ENCODE measurements at places on chromosomes 7 and 10.

DNA sequence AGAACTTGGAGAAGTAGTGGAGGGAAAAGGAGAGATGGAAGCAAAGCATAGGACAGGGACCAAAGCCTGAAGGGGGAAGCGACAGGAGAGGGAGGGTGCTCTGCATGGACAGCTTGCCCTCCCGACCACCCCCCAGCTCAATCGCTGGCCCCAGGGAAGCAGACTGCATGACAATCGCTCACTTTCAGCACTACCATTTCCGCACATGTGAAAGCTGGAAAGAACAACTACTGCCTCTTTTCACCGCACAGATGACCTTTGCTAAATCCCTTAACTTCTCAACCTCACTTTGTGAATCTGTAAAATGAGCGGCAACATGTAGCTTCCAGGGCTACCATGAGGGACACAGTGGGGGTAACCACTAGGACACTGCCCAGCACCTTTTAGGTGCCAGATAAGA lies 17.1 kb downstream of the VOPP1 start:
- no peak for DNase-seq

DNA sequence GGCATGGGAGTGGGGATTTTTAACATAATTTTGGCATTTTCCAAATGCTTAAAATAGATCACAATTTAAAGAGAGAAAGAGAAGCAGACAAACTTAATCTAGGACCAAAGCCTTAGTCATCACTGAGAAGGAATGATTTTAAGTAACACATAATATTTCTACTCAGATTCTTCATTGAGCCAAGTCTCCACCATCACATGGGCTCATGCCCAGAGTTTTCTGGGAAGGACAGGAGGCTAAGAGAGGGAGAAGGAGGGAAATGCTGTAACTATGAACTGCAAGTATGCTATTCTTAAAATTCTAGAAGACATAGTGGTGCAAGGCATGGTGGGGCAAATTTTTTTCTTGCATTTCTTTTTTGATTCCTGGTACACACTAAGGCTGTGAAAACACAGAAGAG lies 23.8 kb upstream of the UBE2D1 start:
- DNase-seq, result no peak

GRCh38 chr10:100984672-100985177 lies 2.6 kb downstream of the MRPL43 start:
- DNase-seq, result no peak

DNA sequence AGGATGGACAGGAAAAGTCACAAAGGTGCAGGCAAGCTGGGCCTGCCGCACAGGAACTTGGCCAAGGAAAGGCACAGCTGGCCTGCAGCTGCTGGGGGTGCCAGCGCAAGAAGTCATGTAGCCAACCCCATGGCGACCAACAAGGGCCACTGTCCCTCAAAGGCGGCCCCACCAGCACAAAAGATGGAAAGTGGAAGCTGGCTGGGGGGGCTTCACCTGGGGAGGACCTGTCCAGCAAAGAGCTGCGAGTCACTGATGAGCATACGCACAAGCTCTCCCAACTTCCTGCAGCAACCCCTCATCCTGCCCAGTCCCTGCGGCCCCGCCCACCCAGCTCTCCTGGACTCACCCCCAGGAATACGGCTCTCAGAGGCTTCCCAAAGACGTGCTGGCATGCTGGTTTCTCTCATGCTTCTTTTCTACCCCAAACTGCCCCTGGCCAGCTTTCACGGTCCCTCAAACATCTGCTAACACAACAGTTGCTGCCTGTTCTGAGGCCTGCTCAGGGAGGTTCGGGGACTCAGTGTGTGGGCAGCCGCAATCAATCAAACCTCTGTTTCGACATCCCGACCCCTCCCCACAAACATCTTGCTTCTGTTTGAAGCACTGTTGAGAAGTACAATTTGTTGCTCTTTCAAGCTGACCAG lies 67.6 kb downstream of the FAM53B start:
- no peak for DNase-seq

GRCh38 chr10:123266971-123267370 lies 112.8 kb downstream of the BUB3 start:
- DNase-seq, result no peak

DNA sequence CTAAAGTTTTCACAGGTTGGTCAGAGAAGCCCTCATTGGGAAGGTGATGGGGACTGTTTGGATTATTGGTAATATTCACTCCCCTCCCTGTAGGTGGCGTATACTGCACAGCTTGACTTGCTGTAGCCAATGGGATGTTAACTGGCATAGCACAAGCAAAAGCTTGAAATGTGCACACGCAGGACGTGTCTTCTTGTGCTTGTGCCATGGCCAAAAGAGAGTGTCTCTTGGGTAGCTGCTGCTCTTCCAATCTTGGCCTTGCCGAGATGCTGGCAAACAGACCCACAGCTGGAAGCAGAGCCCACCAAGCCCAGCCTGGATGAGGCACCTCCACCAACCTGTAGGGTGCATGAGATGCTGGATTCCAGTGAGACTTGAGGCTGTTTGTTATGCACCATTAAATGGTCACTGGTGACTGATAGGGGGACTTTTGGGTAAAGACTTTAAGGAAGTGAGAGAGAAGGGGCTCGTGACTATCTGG lies 266.0 kb downstream of the GRID1 start:
- DNase-seq, result peak; percentile 48

DNA sequence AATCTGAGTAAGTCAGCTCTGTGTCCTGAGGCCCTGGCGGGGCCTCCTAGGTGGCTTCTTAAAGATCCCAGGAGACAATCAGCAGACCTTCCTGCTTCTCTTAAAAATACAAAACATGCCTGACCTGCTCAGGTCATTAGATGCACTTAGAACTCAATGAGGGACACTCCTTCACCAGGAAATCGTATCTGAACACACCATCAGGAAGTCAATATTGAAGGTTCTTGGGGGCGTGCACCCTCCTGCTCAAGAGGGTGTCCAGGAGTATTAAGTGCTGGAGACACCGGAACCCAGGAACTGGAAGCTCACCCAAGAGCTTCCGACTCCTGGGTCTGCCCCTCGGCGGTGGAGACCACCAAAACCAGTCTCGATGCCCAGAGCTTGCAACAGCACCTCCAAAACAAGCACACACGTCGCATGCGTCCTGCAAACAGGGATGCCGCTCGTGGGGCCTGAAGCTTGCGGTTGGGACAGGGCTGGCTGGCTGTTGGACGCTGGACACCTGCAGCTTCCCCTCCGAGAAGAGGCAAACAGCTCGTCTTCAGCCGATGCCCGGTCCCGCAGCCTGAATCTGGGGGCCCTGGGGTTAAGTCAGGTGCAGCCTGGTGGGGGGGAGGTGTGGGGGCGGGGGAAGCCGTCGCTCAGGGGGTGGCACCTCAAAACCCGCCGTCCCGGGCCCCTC lies 803 bp downstream of the RAPGEF5 start:
- DNase-seq, result peak; percentile 65

GRCh38 chr10:122161795-122162194 lies 109.3 kb upstream of the BTBD16 start:
- no peak for DNase-seq

DNA sequence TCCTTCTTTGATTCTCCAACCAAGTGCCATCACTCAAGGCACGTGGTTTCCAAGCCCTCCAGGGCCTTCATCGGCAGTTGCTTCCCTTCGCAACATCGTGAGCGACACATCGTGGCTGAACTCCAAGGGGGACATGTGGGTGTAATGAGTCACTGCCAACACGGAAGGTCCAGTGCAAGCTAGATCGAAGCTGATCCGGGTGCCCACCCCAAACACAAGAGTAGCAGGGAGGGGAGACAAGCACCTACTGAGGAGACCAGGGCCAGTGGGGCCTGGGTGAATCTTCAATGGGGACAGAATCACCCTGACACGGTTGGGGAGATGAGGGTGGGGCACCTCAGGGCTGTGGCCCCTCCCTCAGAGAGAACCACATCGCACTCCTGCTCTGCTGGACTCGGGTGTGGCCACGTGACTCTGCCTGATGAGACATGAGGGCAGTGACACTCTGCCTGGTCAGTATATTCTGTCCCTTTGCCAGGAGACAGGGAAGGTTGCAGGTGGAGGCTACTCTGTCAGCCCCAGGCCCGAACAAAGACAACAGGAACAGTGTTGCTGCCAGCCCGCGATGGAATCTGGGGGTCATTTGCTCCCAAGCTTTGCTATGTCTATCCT lies 36.8 kb upstream of the HSPA12A start:
- DNase-seq, result no peak

DNA sequence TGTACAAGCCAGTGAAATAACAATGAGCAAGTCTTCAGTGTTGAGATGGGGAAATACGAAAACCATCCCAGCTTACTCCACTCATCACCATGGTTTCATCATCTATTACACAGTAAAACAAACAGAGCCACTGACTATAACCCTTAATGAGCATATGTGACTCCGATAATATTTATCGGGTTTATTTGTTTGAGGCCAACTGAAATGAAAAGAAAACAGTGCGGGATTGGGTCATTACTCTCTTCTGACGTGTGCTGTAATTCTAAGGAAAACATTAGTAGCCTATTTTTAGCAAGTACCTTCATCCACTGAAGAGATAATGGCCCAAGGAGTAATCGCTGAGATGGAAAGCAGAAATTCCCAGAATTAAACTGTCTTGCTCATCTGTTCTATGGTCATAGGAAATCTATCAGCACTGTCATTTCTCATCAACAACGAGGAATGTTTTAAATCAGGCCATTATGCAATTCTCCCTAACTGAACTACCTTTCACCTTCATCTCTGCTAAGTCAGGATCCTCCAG lies 716.5 kb downstream of the INHBA start:
- no peak for DNase-seq

- no peak for DNase-seq
Measured at GRCh38 chr7:139901056-139901795, 72.2 kb downstream of the TBXAS1 start.

DNA sequence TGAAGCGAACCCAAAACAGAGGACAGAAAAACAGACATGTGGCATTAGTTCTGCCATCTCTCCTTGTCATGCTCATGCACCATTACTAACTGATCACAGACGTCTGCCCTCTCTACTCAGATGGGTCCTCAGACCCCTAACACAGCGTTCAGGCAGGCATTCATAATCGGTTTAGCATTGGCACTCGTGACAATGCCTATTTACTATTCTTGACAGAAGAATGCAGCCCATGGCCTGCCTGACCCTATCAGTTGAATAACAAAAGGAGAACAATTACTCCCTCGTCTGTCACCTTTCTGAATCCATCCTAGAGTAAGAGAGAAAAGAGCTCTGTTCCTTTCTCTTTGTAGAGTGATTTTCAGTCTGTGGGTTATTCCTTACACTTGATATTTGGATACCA lies 194.6 kb upstream of the PHYHIPL start:
- DNase-seq, result no peak

GRCh38 chr10:121514141-121514865 lies 83.9 kb downstream of the FGFR2 start:
- DNase-seq, result no peak

- no peak for DNase-seq
Measured at GRCh38 chr7:111380945-111381344, 181.3 kb downstream of the IMMP2L start.

DNA sequence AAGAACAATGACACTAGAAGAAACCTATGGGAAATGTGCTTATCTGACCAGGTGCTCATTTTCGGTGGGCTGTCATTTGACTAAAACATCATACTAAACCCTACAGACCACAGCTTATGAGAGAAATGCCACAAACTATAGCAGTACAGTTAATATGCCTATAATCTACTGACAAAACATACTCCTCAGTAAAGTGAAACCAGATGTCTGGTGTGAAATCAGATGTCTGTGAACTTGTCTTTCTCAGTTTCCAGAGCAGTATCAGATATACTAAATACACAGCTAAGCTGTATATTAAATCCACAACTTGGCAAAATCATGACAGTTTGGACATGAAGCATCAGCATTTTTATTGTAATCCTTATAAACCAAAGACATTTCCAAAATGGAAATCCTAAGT lies 3.3 kb downstream of the IMMP2L start:
- DNase-seq, result no peak

DNA sequence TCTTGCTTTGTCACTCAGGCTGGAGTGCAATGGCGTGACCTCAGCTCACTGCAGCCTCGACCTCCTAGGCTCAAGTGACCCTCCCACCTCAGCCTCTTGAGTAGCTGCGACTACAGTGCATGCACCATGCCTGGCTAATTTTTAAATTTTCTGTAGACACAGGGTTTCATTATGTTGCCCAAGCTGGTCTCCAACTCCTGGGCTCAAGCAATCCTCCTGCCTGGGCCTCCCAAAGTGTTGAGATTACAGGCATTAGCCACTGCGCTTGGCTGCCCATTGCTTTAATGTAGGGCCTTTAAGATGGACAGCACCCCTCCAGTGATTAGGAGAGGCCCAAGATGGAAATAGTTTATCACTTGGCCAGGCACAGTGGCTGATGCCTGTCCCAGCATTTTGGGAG lies 39.4 kb downstream of the NIPSNAP2 start:
- DNase-seq, result no peak

- DNase-seq, result no peak
Measured at GRCh38 chr10:132311338-132311939, 3.7 kb upstream of the STK32C start.

GRCh38 chr10:107554333-107554732 lies 389.8 kb upstream of the SORCS1 start:
- DNase-seq, result no peak

GRCh38 chr10:31804352-31804810 lies 124.2 kb downstream of the ARHGAP12 start:
- DNase-seq, result no peak
